ENCODE measurements at places on chromosomes 4 and X.

- no peak for DNase-seq
Observed at GRCh38 chr4:84931961-84932360, 34.5 kb downstream of the WDFY3 start.

DNA sequence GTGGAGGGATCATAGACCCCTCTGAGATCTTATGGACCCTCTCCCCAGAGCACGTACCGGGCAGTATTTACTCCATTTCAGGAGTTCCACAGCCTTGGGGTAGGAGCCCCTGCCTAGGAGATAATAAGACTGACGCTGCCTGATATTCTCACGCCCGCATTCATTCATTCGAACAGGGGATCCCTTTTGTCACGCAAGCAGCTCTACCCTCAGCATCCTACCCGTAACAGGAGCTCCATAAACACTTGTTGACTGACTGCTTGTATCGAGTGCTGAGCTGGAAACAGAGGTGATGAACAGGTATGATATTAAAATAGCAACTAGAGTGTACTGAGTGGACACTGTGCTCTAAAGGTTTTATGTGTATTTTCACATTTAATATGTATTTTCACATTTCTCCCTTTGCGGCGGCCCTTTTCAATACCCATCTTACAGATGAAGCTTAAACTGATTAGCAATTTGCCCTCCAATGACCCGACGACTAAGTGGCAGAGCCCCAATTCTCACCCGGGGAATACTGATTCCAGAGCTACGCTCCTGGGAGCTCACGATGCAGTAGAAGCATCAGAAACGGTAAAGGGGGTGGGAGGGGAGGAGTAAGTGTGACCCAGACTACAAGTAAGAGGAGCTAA is 888 bp downstream of the RAB28 start:
- DNase-seq: peak; percentile 22

DNA sequence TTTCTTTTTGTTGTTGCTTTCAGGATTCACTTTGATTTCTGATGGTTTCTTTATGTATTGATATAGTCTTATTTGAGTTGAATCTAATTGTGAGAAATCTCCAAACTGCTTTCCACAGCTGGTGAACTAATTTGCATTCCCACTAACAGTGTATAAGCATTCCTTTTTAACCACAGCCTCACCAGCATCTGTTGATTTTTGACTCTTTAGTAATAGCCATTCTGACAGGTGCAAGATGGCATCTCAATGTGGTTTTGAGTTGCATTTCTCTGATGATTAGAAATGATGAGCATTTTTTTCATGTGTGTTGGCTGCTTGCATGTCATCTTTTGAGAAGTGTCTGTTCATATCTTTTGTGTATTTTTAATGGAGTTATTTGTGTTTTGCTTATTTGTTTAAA is 1023.1 kb downstream of the SH3BGRL start:
- DNase-seq: no peak

- no peak for DNase-seq
Observed at GRCh38 chr4:7023901-7024300, 19.3 kb upstream of the TADA2B start.

DNA sequence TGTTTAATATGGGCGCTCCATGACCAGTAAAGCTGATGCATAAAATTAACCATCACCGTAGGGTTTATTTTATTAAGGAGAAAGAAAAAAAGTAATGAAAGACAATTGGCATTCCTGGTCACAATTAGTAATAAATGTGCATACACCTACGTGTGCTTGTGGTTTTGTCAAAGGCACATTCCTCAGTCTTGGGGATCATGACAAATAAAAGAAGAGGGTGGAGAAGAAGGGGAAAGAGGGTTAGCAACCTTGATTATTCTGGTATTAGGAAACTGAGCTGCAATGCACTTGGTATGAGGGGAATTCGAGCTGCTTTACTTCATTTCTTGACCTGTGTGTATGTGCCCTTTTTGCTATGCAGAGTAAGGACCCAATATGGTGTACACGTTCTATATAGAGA is 1798.3 kb upstream of the PCDH7 start:
- no peak for DNase-seq

DNA sequence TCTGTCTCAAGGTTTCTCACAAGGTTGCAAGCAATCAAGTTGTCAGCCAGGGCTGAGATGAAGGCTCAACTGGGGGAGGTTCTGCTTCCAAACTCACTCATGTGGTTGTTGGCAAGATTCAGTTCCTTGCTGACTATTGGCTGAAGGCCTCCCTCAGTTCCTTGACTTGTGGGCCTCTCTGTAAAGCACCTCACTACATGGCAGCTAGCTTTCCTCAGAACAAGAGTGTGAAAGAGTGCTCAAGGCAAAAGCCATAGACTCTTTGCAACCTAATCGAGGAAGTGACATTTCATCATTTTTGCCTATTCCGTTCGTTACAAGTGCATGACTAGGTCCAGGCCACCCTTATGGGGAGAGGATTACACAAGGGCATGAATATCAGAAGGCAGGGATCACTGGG is 52.0 kb downstream of the CXorf58 start:
- no peak for DNase-seq

DNA sequence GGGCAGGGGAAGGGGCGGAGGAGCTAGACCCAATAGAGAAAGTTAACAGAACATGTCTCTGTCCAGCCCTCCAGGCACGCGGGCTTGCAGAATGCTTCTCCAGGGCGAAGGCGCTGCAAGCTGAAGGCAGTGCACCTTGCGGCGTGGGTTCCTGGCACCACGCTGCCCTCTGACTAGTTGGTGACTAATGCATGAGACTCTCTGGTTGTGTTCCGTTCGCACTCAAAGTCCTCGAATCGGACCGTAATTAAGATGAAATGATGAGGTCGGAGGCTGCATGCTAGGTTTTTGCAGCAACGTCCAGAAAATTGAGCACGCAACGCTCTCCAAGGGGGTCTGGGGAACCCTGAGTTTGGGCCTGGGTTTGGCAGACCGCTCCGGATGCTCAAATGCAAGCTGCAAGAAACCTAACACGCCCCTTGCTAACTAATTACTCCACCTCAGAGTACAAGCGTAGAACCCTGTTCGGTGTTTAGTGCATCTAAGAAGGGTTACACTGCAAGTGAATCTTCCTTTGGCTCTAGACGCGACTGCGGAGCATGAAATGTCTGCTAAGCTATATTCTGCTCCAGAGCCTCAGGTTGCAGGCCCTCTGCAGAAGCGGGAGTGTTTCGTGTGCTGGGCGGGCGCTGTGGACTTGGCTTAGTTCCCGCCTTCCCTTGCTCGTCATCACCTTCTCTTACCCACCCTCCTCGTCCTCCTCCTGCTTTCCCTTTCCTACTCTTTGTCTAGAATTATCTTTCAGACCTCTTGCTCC is 57.1 kb upstream of the NKAP start:
- no peak for DNase-seq

GRCh38 chrX:13662355-13662791 is 9.4 kb downstream of the TCEANC start:
- DNase-seq: no peak

- DNase-seq: no peak
Observed at GRCh38 chr4:141169391-141169790, 36.1 kb upstream of the RNF150 start.

- DNase-seq: no peak
Observed at GRCh38 chrX:71622576-71623450, 4.5 kb upstream of the CXCR3 start.

DNA sequence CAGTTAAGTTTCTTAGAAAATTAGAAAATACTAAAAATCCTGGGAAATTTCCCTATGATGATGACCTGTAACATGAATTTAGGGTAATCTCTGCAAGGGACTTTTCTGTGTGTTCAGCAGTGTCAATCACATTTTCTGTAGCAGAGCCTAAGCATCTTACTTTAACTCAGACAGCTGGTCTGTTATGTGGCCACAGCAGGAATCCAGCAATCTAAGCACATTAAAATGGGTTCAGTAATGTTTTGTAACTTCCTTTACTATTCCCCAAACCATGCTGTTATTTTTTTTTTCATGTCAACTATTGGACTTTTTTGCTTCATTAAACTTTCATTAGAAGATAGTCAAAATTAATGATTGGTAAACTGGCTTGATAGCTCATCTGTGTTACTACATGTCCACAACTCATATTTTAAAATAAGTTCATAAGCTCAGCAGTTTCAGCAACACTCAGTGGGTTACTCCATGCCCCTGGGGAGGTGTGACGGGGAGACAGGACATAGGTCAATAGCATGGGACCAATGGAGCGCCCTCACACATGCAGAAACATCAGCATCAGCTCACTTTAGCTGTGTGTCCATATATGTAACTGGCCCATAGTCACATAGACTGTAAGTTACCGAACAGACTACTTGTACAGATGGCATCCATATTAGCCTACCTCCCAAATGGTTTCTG is 168.0 kb upstream of the PACRGL start:
- DNase-seq: no peak

DNA sequence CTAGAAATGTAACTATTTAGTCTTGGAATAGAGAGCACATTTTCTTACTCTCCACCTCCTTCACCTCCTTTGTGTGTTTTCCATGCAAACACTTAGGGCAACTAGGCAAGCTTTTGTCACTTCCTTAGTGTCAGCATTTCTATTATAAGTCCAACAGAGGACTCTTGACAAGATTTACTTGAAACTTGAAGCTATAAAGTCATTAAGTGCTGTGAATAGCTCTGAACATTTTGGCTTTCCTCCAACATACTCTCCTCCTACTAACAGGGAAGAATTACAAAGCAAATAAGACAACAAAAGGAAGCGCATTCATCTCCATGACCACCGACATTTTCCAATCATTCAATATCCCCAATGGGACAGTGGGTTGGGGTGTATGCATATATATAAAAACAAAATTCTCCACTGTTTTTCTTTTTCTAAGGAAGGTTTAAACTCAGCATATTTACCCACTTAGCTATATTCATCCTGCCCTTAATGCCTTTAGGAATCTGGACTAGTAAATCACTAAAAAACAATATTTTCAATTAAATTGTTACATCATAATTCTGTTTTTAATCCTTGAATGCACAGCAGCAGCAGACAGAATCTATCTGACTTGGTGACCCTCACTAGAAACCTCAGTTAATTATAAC is 264.6 kb downstream of the SNCA start:
- DNase-seq: peak; percentile 69

DNA sequence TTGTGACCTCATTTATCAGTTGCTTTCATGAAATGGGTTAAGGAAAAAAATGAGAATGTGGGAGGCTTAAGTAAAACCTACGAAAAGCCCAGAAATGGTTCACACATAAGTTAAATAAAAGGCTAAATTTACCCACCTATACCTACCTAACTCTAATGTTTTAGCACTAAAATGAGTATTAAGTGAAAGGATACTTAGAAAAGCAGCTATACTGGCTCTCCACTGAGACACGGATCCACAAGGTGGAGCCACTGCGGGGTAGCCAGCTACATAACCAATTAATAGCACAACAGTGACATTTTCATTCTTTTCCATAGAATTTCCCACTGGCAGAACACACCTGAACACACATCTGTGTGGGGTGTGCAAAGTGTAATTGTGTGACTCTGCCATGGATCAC is 101.9 kb downstream of the MAML3 start:
- no peak for DNase-seq

- DNase-seq: no peak
Observed at GRCh38 chr4:147950841-147951240, 219.0 kb downstream of the ARHGAP10 start.

DNA sequence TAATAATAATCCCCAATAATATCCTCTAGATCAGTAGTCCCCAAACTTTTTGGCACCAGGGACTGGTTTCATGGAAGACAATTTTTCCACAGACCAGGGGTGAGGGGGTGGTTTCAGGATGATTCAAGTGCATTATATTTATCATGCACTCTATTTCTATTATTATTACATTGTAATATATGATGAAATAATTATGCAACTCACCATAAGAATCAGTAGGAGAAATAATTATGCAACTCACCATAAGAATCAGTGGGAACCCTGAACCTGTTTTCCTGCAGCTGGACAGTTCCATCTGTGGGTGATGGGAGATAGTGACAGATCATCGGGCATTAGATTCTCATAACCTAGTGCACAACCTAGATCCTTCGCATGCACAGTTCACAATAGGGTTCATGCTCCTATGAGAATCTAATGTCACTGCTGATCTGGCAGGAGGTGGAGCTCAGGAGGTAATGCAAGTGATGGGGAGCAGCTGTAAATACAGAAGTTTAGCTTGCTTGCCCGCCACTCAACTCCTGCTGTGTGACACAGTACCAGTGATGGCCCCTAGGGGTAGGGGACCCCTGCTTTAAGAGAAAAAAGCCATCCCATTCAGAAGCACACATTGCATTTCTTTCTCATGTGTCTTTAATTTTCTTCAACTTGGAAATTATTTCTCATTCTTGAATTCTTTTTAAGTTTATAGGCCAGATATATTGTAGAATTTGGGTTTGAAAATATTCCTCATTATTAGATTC is 16.0 kb upstream of the SH3RF1 start:
- DNase-seq: no peak

DNA sequence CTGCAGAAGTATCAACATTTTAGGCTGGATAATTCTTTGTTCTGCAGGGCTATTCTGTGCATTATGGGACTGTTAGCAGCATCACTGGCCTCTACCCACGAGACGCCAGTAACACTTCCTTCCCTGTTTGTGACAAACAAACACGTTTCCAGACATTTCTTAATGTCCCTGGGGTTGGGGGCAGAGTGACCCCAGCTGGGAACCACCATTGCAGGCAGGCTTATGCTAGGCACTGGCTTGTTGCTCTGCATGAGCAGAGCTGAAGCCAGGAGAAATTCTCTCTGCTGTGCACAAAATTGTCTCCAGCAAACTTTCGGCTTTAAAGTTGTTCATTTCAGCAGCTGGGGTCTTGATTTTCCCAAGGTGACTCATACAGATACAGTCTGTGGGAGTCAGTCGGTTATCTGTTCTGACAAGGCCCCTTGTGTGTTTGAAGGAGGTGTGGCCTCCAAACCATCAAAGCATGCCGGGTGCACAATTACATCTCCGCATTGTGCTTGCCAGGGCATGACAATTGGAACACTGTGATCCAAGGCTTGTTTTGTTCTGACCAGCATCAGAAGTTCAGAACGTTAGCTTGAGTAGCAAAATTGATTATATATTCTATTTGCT is 156.4 kb upstream of the BOD1L1 start:
- DNase-seq: no peak

GRCh38 chr4:142434519-142435224 is 411.4 kb downstream of the INPP4B start:
- DNase-seq: no peak

DNA sequence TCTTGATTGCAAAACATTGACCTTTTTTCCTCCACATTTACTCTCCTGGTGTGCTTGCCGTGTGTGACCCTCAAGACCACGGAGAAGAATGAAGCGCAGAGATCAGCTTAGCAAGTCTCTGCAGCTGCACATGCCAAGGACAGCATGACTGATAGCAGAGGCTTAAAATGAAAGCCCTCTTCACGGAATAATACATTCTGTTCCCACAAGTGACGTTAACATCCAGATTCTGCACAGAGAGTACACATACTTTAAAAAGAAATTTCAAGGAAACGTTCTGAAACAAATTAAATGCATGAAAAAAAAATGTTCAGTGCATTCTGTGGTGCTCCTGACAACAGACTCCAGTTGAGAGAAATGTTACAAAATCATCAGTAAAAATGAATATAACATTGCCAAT is 60.9 kb downstream of the SLC7A11 start:
- no peak for DNase-seq

DNA sequence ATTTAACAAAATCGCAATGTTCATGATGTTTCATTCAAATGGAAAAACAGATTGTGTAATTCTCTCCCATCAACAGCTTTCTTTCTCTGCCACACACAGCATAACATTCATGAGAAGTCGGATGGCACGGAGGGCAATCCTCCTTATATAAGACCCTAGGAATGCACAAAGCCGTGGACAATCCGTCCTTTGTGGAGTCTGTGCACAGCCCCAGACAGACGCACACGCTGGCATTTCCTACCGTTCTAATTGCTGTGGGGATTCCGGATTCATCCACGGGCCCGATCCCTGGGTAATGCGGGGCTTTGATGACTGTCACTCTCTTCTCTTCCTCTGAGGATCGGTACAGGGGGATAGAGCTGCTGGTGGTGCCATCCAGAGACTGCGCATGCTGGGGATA is 121.9 kb upstream of the PDLIM3 start:
- DNase-seq: no peak
